ENCODE measurements at places on chromosomes 7 and 10.

DNA sequence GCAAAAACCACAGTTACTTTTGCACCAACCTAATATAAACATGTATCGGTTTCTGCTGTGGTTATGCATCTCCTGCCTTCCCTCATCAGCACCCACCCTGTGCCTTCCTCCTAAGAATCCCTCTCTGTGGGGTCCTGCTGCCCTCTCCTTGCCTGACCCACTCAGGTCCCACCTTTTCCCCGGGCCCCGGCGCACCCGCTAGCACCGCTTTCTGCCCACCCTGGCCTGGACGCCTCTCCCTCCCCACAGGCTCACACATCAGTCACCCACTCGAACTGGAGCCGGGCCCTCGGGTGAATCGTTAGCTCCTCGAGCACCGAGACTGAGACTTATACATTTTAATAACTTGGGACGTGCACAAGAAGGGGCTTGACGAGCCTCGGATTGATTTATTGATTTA lies 110.5 kb downstream of the ADARB2 start:
- no peak for DNase-seq

DNA sequence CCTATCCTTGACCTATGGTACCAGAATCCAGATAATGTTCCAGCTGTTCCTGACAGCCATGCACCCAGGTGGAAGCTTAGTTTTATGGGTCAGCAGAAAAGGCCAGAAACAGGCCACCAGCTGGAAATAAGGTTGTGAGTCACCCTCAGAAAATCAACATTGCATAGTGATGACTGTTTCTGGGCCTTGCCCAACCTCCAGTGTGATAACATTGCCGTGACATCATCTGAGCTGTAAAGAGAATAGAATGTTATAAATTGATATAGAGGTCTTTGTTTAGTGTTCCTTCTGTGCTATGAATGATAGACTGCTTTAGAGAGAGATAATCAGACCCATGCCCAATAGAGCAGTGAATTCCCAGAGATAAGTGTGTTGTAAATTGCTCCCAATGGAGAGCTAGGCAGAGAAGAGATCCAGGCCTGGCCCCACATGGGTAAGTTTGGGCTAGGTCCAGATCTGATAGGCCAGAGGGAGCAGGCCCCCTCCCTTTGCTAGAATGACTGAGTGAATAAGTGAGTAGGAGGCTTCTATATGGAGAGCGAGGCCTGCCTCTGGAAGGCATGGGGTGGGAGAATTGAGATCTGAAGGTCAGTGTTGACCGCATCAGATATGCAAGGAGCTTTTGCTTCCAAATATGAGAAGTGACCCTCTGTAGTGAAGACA lies 14.2 kb upstream of the HPS1 start:
- no peak for DNase-seq

DNA sequence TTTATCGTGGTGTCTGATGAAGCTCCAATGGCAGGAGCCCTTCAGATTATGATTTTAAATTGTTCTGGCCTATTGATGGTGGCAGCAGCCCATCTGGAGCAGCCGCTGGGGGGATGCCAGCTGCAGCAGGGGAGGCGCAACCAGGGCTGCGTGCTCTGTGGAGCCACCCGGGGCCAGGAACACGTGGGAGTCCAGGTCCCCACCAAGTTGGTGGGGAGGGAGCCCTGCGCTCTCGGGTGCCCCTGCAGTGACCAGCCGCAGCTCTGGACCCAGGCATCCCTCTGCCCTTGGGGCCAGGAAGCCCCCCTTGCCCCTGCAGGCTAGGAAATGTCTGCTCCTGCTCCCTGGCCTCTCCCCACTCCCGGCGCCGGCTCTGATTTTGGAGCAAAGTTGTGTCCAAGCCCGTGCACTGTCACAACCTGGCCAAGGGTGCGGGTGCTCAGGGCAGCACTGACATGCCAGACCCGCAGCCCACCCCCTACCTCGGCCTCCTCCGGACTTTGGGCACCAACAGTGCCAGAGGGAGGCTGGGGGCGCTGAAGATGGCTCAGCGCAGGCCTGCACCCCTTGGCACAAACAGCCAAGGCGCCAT lies 147.2 kb upstream of the ADO start:
- no peak for DNase-seq

DNA sequence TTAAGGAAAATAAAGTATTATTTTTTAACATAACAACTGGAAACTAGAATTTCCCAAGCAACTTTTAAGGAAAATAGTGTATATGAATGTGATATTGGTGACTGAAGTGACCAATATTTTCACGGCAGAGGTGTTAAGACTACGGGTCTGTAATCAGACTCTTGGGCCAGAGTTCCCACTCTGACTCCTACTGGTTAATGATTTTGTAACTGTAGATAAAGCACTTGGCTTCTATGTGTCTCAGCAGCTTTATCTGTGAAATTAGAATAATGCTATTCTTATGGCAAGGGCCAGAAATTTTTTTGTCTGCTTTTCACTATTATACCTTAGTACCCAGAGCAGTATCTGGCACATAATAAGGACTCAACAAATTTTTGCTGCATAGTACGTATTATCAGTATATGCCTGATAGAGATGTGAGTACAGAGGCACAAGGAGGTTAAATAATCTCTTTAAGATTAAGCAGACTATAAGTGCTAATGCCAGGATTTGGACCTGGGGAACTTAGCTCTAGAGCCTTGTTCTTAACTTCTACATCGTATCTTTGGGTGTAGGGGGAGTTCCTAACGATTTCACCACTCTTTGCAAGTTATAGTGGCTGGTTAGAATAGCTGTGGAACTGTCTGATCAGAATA lies 186.1 kb upstream of the SLC26A5 start:
- DNase-seq = peak; percentile 1

- no peak for DNase-seq
These were observed 16.9 kb upstream of the GPR146 start for GRCh38 chr7:1027242-1028043.

- no peak for DNase-seq
These were observed 861.5 kb upstream of the ZWINT start for GRCh38 chr10:57222603-57223002.

DNA sequence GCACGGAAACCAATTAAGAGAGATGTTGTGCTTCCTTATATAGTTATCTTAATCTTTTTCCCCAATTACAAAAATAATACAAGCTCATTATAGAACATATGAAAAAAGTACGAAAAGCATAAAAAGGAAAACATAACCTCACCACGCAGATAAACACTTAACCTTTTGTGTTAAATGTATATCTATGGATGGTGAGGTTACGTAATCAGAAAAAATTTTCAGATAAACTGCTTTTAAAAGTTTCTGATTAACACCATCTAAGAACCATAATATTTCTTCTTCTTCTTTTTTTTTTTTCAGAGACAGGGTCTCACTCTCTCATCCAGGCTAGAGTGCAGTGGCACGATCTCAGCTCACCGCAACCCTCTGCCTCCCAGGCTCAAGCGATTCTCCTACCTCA lies 49.2 kb upstream of the SPOCK2 start:
- DNase-seq = no peak

DNA sequence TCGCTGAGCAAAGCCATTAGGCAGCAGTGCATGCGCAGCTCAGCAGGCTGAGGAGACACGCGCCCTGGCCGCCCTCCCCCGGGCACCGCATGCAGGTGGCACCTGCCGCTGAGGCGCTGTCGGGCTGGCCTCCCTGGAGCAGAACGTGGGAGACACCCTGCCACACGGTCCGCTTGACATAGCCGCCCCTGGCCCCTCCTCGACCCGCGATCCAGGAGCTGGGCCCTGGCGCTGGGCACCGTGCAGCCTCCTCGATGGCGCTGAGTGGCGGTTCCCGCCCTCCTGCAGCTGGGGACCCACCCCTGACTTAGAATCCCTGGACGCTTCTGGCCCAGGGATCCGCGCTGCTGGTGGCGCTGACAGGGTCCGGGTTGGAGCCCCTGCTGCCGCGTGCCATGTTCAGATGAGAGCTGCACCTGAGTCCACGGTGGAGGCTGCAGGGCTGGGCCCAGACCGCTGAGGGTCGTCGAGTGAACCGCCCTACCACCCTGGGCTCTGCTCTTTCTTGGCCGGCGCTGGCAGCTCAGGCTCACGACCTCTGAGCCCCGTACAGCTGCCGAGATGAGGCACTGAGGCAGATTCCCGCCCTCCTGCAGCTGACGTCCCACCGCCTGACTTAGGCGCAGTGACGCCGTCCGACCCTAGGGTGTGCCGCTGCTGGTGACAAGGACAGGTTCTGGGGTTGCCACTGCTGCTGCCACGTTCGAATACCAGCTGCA lies 116.8 kb downstream of the OR13A1 start:
- DNase-seq = no peak

GRCh38 chr7:38760226-38760625 lies 129.1 kb upstream of the AMPH start:
- no peak for DNase-seq

- DNase-seq = no peak
These were observed 118.2 kb downstream of the ADAM12 start for GRCh38 chr10:126270111-126270510.

- no peak for DNase-seq
These were observed 236.9 kb downstream of the KLF6 start for GRCh38 chr10:3548076-3548475.

DNA sequence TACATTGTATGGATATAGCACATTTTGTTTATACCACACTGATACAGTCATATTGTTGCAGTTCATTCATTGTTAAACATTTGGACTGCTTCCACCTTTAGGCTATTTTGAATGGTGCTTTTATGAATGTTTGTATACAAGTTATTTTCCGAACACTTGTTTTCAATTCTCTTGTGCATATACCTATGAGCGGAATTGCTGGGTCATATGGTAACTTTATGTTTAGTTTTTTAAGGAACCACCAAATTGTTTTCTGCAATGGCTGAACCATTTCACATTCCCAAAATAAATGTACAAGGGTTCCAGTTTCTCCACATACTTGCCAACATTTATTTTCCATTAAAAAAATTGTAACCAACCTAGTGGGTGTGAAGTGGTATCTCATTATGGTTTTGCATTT lies 4.0 kb upstream of the EXOC4 start:
- DNase-seq = no peak

- no peak for DNase-seq
These were observed 106.6 kb downstream of the NPY start for GRCh38 chr7:24390376-24391157.

- DNase-seq = peak; percentile 79
These were observed 23.5 kb upstream of the ORC5 start for GRCh38 chr7:104231054-104232046.

GRCh38 chr10:85318809-85319807 lies 990.7 kb downstream of the CCSER2 start:
- no peak for DNase-seq

DNA sequence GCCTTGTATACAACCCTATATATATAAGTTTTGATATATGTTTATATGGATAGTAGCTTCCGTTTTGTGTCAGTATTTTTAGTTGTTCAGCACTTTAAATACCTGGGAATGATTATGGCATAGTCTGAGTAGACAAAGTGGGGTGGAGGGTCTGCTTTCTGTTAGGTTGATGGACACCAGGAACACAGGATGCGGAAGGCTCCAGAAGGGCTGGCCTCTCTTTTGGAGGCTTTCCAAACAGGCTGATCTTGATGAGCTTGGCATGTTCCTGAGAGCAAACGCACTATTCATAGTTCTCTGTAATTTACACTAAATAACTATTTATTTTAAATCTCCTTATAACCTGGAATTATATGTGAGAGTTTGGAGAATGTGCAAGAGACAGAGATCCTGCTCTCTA lies 12.7 kb downstream of the AKR1E2 start:
- no peak for DNase-seq

GRCh38 chr10:81479316-81479715 lies 395.7 kb upstream of the NRG3 start:
- no peak for DNase-seq

DNA sequence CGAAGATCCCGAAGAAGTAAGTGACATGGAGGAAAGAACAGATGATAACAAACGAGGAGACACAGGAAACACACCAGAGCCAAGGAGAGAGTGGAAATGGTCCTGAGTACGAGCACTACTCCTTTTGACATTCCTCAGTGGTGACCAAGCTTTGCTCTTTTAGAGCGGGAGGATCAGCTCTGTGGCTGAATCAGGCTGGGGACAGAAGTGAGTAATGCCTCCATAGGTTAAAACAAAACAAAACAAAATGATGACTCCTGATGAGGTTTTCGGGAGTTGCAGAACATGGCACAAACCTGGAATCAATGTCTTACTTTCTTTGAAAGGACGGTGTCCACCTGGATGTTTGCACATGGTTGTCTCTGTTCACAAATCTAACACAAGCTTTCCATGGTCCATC lies 30.3 kb upstream of the TCF7L2 start:
- DNase-seq = no peak
